ENCODE measurements at places on chromosomes 2 and 18.

DNA sequence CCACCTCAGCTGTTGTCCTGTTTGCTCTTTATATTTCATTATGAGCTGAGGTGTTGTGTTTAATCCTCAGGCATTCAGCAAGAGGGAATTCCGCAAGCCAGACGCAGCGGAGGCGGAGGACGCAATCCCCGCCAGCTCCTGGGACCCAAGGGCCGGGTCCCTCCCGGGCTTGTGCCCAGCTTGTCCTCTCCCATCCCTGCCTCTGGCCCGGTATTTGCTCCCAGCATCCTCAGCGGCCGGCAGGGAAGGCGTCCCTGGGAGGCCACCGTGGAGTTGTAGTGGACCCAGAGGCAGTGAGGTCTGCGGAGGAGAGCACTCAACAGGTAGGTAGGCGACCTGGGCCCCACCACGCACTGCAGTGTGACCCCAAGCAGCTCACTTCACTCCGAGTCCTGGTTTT is 42.5 kb upstream of the FOSL2 start:
- DNase-seq: no peak

DNA sequence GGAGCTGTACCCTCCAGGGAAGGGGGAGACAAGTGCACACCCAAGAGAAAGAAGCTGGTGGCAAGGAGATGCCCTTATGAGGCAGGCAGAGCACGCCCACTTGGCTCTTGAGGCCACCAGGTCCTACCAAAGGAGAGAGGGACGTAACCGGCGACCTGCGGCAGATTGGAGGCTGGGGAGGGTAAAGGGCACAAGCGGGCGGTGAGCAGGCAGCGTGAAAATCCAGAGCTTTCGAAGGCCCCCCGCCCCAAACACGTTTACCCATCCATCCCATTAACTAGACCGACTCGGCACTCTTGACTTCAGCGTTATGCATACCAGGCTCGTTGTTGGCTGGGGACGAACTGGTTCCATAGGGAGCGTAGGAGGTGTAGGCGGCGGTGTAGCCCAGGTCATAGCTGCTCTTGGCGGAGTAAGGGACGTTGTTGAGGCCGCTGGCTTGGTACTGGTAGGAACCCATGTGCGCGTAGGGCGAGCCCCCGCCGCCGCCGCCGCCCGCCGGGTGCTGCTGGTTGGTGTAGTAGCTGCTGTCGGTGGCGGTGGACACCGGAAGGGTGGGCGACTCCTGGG is 794 bp downstream of the DLX2 start:
- no peak for DNase-seq

DNA sequence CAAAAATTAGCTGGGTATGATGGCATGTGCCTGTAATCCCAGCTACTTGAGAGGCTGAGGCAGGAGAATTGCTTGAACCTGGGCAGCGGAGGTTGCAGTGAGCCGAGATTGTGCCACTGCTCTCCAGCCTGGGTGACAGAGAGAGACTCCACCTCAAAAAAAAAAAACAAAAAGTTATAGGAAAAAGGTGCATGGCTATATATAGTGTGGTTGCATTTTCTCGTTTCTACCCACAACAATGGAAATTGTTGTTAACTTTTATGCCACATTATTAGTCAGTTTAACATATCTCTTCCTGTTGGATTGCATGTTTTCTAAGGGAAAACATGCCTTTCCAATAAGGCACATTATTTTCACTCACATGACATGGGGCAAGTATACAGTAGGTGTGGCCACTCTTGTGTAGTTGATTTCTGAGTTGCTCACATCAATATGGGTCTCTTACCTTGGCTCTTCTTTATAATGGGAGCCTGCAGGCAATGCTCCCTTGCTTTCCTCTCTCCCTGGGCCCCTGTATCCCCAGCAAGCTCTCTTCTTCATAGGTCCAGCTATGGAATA is 610.0 kb downstream of the RNF144A start:
- DNase-seq: no peak

DNA sequence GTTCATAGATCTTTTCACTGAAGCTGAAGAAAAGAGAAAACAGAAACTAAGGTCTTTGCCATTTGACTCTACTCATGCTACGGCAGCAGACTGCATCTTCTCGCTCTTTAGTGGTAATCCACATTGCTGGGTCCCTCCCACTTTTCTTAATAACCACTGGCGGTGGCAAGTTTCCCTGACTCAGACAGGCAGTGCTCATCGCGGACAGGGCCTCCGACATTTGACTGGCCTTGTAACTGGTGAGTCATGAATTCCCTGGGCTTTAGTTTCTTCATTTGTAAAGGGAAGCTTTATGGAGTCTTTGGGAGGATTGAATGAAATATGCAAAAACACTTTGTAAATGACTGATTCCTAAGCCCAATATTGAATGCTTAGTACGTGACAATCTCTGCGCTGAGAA is 238.2 kb upstream of the RBBP8 start:
- DNase-seq: peak; percentile 46

- DNase-seq: no peak
Measured at GRCh38 chr2:241218131-241219029, 29.9 kb downstream of the ANO7 start.

- no peak for DNase-seq
Measured at GRCh38 chr18:8826514-8826913, 121.2 kb downstream of the MTCL1 start.

DNA sequence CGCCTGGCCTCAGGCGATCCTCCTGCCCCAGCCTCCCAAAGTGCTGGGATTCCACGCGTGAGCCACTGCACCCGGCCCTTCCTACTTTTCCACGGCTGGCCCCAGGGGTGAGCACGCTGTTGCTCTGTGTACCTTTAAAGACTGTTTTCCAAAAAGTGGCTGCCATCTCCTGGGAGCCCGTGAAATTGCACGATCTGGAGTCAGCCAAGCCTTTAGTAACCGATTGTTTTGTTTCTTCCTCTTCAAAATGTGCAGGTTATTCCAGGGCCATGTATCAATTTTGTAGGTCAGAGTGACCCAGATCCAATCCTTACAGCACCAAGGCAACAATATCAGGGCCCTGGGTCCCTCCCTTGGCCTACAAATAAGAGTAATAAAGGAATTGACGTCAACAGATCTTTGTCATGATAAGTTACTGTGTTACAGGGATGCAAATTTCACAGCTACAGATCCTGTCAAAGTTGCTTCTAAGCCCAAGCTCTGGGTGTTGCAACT is 135.6 kb upstream of the ZNF236 start:
- DNase-seq: no peak

DNA sequence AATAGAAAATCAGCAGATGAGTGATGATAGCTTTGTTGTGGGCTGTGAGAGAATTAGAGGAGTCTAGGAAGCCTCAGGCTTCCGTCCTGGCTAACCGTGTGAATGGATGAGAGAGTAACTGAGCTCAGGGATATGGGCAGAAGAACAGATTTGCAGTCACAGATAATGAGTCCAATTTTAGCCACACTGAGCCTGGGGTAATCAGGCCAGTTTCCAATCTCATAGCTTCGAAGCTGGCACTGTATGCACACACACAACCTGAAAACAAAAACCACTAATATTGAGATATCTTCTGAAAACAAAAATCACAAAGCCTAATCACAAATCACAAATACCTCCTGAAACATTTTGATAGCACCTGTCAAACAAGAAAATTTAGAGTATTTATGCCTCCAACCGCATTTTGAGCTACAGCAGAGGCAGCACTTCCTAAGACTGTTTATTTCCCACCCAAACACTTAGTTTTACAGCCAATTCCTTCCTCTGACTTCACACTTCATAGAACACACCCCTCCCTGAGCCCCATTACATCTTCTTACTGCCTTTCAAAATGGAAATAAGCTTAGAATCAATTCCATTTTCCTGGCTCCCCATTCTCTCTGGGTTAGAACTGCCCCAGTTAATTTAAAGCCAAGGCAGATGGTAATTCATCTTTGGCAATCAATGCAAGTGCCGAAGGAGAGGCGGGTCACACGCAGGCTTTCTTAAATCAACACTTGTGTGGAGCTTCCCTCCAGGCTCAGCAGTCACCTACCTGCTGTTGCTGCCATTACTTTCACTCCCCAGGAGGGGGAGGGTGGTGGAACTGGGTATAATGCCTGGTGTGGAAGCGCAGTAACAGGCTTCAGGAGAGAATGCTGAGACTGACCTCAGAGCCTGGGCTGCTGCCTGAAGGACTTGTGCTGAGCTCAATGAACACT is 18.9 kb downstream of the TTR start:
- DNase-seq: no peak

DNA sequence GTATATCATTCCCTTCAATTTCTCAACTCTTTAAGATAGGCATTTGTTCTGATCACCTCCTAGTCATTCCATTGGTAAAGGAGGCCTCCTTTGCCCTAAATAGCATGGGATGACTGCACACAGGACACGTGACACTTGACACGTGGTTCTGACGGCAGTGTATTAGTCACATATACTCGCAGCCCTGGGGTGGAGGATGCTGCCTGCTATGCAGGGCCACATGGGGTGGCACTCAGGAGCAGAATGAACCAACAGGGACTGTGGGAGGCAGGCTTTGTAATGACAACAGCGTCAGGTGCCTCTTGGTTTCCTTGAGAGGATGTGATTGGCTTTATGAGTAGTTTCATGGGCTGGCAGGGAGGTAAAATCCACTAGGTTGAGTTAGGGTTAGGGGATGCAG is 9.3 kb upstream of the KCNS3 start:
- DNase-seq: no peak
